Amygdala (tissue), 56 donors: ENCODE measurements at places on chromosomes 11 and 22.

GRCh38 chr11:34309965-34310364 is 47.8 kb downstream of the ABTB2 start:
- DNase-seq: no peak

DNA sequence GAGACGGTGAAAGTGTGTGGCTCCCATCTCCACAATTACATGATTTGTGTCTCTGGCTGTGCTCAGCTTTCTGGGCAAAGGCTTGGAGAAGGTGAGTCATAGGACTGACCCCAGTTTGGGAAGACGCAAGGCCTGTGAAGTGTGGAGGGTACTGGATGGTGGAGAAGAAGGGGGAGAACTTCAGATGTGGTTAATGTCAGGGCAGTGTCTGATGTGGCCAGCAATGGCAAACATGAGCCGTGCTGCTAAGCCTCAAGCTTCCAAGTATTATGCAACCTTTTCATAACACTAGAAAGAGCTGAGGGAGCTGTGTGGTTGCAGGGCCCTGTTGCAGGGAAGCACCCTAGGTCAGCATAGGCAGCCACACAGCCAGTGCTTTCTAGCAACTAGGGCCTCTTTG is 110.9 kb downstream of the NTM start:
- DNase-seq: no peak

- DNase-seq: no peak
Measured at GRCh38 chr11:64998141-64998540, 1.4 kb upstream of the BATF2 start.

DNA sequence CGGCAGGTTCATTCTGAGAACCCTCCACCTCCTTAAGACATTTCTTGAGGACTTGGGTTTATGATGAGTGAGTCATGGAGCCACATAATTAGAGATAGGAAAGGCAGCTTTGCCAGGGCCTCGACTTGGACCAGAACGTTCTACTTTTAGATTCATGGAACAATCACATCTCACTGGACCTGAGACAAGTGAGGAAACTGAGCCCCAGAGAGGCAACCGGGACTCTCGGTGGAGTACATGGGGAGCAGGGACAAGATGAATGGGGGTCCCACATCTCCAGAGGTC is 59.5 kb downstream of the LINC01488 start:
- DNase-seq: no peak

DNA sequence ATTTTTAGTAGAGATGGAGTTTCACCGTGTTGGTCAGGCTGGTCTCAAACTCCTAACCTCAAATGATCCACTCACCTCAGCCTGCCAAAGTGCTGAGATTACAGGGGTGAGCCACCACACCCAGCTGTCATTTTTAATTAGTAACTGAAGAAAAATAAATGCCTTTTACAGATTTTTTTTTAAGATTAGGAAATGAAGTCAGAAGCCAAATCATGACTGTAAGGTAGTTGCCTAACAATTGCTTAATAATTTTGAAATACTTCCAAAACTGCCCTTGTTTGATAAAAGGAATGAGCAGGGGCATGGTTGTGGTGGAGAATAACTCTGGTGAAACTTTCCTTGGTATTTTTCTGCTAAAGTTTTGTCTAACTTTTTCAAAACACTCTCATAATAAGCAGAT is 98.9 kb upstream of the SLC5A12 start:
- DNase-seq: no peak

DNA sequence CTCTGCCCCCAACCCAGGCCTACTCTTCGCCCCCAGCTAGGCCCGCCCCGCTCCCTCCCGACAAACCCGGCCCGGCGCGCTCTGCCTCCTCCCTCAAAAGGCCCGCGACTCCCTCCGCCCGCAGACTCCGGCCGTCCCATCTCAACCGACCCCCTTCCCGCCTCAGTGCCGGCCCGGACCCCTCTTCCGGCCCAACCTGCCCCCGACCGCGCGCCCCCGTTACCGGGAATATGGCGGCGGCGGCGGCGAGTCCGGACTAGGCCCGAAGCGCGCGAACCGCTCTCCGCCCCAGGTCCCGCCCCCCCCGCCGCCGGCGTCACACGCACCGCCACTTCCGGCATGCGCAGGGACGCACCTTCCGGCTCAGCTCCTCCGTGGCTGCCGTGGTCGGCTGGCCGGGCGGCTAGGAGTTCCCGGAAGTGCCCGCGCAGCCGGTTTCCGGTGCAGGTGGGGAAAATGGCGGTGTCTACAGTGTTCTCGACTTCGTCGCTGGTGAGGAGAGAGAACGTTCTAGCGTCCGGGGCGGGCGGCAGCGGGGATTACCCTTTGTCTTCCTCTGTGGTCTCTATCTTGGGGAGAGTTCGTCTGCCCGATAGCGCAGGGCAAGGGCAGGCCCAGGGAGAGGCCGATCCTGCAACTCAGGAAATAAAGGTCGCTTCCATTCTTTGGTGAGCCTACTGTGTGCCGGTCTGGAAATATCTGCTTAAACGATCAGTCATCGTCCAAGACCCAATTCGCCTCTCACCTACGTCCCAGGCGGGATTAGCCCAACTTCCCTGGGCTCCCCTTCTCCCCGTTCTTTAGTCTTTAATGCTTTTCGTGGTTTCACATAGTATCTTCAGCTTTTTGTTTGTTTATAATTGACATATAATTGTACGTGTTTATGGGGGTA is at the start of the genes CPSF7 and SDHAF2:
CPSF7 (minus strand) TSS at position 285 of the 892 bp plus-strand sequence. CDS start 740 bp downstream, outside the sequence.
SDHAF2 (plus strand) TSS at position 434 of the 892 bp plus-strand sequence; CDS start at position 457, 23 bp downstream.
- DNase-seq: peak; percentile 97

DNA sequence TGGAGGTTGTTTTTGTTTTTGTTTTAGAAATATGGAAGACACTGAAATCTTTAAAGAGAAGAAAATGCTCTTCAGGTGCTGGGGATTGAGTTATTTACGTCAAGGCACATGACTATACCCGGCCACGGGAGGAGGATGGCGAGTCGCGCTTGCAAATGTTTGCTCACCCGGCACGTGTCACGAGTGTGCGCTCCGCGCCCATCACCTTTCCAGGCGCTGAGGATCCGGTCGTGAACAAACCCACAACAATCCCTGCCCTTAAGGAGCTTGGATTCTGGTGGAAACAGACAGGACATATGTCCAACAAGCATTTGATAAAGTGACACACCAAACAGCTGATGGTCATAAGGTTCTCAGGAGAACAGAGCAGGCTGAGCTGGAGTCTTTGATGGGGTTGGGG is 715.5 kb downstream of the BRD1 start:
- DNase-seq: no peak

DNA sequence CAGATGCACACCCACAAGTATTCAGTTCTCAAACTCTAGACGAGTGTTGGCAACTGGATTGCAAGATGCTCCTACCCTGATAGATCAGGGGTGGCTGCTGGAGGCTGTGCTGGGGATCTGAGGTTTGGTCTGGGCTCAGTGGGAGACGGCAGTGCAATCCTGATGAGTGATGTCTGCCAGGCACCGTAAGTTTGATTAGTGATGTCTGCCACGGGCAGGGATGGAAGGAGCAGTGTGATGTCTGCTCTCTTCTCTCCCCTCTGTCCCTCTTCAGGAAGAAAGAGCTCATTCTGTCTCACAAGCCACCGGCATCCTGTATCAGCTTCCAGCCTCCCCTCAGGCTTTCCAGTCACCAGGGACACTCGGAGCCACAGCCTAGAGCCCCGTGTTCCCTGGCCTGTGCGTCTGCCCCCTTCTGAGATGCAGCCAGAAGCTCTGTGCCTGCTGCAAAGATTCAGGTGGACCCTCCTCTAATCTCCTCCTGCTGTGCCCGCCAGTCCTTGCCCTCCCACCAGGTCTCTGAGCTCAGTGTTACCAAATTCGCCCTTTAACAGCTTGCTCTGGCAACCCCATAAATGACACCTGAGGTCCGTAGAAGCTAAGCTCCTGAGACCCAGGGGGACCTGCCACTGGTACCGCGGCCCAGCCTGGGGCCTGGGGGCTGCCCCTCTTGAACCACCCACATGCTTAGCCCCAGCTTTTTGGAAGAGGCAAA is 19.9 kb downstream of the TP53I11 start:
- no peak for DNase-seq

GRCh38 chr11:129259931-129260348 is 67.8 kb upstream of the ARHGAP32 start:
- DNase-seq: no peak

DNA sequence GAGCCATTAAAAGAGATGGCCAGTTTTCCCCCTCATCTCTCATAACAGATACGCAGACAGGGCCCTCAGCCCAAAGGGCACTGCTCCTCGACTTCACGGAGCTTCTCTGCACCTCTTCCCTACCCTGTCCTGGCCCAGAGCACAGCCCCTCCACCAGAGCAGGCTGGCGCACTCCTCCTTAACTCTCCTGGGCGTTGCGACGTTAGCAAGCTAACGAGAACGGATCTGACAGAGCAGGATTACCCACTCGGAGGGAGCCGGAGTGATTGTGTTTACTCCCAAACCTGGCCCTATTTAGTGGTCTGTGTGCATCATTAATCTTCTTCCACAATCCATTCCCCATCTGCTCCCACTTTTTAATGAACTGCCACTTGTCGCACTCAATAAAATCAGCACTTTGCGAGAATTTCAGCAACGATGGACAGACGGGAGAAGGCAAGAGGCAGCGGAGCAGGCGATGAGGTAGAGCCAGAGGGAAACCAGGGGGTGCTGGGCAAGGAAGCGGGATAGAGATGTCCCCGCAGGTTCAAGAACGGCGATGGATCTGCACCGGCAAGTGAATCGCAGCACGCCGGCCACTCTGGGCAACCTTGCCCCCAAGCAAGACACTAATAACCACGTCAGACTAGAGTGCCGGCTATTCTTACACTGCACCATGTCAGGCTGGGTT is 159.4 kb downstream of the BUD13 start:
- no peak for DNase-seq

GRCh38 chr11:67572747-67573419 is 10.7 kb upstream of the GSTP1 start:
- DNase-seq: no peak

DNA sequence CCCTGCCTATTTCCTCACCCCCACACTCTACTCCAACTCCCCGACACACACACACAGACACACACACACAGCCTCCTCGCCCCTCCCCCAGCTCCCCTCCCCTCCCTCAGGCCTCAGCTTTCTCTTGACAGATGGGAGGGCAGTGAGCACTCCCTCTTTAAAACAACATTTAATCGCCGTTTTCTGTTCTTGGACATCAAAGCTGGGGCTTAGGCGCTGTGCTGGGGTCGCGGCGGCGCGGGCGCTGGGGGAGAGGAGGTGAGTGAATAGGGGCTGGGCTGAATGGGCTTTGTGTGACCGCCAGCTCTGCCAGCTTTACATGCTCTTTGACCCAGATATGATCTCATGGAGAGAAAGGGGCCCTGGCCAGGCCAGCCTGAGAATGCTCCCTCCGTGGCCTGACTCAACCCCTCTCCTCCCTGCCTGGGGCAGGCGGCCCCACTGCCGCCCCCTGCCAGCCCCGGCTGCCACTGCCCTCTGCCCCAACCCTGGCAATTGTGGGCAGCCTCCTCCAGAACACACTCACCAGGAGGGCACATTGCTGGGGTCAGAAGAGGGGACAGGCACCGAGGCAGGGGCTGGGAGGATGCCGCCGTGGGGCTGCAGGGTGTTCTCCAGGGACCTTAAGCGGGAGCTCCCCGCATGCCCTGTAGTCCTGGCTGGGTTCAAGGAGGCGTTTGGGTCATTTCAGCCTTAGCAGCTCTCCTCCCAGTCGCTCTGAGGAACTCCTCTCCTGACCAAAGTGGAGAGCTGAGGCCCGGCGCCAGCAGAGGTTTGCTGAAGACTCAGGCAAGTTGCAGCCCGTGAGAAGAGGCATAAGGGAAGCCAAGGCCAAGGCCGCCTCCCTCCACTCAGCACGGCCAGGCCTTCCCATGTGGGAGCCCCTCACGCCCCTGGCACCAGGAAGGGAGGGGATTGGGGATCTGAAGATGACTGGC is 38.3 kb upstream of the NNMT start:
- peak; percentile 20 for DNase-seq

- no peak for DNase-seq
Measured at GRCh38 chr11:19728436-19728835, 15.8 kb downstream of the NAV2 start.

DNA sequence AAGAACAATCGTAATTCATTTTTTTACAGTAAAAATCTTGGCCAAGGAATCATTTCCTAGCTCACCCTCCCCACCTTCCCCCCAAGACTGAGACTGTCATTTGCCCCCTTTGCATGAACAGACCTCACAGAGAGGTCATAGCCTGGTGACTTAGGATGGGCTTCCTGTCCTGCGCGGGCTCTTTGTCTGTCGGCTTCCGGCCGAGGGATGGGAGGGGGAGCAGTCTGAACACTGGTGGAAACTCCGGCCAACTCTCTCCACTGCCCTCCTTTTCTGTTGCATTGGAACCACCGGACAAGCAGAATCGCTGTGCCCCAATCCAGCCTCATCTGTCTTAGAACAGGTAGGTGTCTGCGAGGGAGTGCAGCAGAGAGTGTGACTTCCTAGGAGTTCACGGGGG is 41.7 kb downstream of the TEAD1 start:
- DNase-seq: peak; percentile 3

- no peak for DNase-seq
Measured at GRCh38 chr11:69259096-69259495, 34.9 kb upstream of the MYEOV start.

- no peak for DNase-seq
Measured at GRCh38 chr11:62456630-62457029, 37.8 kb downstream of the SCGB1A1 start.

GRCh38 chr11:64610596-64610995 is 19.6 kb downstream of the SLC22A12 start:
- no peak for DNase-seq

DNA sequence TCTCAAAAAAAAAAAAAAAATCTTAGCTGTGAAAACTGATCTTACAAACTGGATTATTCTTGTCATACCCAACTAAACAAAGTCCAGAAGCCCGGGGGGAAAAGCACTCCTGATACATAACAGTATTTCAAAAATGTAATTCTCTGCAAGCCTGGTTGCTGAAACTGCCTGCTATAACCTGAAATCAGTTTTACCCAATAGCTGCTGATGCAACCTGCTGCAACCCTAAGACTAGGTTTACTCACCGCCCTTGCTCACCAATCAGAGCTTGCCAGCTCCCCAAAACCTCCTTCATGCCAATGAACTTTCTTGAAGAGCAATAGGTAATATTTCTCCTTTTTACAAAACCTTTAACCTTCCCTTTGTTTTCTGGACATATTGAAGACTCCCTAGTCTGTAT is 12.4 kb downstream of the FGF19 start:
- no peak for DNase-seq

- DNase-seq: no peak
Measured at GRCh38 chr11:72242141-72242540, 1.8 kb downstream of the PHOX2A start.

DNA sequence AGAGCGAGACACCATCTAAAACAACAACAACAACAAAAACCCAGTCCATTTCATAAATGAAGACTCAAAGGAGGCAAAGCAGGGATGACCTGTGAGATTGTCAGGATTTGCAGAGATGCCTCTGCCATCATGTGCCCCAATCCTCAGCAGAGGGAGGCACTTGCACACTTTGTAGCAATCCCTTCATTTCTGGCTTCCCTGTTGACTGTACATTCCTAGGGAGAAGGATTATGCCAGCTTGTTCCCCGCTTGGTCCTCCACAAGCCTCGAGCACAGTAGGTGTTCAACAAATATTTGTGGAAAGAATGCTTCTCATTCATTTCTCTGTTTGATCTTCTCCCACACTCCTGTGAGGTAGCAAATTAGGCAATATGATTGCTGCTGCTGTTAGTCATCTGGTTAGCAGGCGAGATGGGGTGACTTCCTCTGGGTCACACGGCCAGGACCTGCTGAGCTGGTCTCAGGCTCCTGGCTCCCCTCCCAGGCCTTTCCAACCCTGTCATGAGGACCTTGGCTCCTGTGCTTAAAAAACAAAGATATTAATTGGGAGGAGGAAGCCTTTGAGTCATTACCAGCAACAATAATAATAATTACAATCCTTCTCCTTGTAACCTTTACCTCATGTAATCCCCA is 34.1 kb downstream of the LIF start:
- DNase-seq: no peak
